ENCODE measurements at places on chromosomes 12 and 14.

GRCh38 chr12:67241482-67241881 lies 27.7 kb upstream of the CAND1 start:
- DNase-seq: no peak

DNA sequence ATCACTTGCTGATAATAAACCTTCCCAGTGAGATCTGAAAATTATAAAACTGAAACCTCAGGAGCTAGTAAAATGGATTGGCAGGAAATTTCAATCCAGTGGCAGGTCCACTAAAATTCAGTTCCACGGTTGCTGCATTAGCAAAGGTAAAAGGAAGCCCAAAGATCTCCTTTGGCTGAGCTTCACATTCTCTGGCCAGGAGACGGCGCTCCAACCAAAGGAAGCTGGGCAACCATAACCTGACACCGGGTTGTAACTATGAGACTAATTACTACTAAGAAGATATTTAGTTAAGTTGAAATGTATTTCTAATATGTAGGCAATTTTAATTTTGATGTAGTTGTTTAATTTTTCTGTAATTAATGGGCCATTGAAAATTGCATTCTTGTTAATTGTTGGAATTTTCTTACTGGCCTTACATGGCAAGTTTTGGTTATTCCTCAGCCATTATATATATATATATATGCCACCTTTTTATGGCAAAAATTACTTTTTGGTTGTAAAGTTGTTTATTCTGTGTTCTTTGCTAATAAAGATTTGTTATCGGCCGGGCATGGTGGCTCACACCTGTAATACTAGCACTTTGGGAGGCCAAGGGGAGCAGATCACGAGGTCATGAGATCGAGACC lies 17.0 kb downstream of the OR8S1 start:
- no peak for DNase-seq

DNA sequence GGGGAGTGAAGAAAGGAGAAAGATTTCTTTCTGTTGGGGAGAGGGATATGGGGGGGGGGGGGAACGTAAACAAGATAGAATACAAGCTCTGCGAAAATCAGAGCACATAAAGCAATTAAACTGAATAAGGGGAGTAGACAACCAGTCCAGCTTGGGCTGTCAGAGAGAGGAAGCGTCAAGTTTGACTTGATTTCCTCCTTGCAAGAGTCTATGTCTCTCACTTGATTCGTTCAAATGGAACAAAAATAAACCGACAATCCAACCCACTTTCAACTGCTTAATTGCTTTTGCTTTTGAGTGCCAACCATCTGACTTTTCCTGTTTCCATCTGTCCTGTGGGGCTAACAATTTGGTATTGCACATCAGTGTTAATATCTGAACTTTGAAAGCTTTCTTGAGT lies 942 bp downstream of the SYT1 start:
- DNase-seq: no peak

DNA sequence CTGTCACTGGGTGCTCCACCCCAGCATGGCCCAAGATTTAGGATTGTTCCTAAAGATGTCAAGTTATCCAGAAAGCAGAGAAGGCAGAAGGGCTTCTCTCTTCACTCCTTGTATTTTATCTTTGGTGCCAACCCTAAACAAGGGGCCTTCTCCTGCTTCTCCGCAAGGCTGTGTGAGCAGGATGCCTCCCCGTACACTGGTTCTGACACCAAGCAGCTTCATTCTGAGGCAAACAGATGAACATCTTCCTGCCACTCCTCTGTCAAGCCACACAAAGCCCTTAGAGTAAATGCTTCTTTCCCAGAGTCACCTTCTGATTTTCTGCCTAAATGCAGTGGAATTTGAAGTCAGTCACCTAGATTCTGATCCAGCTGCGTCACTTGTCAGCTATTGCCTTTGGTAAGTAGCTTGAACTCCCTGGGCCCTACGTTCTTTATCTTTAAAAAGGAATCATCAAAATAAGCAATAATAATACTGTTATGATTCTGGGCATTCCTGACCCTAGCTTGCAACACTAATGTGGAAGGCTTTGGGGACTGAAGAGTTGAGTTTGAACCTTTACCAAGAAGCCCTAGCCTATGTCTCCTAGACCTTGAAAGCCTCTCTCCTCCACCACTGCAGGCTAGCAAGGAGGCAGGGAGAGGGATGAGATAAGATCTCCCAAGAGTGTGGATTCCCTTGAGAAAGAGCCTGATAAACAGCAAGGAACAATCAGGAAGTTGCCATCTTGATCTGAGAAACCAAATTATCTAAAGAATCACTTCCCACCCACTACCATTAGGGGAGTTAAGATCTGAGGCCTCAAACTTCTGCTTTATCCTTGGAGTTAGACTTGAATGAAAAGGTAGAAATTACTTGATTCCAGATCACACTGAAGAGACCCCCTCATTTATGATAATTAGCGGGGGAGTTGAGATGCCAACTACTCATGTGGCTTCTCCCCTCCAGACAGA lies 5.7 kb downstream of the KRT73 start:
- DNase-seq: no peak

DNA sequence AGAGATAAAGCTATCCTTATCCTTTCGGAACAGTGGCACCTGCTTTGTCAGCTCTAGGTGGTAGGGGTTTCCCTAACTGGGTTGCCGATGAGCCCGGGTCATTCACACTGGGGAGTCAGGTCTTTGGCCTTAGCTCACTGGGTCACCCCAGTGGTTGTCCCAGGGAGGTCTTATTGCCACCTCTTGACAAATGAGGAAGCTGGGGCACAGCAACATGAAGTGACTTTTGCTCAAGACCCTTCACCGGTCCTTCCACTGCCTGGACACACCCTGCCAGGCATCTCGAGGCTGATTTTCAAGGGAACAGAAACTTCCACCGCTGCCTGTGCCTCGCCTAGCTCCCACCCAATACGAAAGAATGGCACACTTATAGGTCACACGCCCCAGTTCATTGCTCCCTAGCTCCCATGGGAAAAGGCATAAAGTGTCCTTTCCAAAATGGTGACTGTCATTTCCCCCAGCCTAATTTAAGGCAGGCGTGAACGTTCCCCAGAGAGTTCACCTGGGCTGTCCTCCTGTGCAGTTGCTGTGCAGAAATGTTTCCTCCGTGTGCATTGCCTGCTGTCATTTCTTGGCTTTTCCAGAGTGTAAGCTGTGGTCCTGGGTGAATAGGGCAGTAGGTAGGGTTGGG lies 156.1 kb upstream of the CCND2 start:
- DNase-seq: no peak

Measured in activated CD8-positive, alpha-beta memory T cell treated with anti-CD3 and anti-CD28 coated beads for 4 hours (primary cell).